Activated naive CD4-positive, alpha-beta T cell treated with anti-CD3 and anti-CD28 coated beads, Interleukin-2, amount 50 U/mL, for 72 hours (primary cell): ENCODE measurements at places on chromosomes 2 and 18. TPM values are rescaled to one million over a fixed set of nuclear protein-coding genes. Genes with fewer than 3 reads are reported as not detected.
A peak's percentile ranks its signal among the peaks of the same experiment; 100 is the strongest.

DNA sequence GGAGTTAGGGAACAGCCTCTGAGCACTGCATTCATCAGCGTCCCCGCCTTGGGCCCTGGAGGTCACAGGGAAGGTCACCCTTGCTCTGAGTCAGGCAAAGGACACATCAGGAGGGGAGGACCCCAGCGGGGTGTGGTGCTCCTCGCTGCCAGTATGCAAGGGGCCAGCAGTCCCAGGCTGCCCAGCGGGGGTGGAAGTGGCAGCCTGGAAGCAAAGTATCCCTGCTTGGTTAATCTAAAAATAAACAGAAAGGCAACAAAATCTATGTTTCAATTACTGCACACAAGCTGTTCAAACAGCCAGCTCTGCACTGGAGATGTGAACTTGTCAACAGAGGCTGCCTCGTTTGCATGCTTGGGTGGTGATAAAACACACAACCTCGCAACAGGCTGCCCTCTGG, 164.1 kb downstream of the KLHL29 start:
- no peak for DNase-seq

GRCh38 chr2:157176602-157177001, 80.9 kb upstream of the GALNT5 start:
- DNase-seq: no peak

- DNase-seq: no peak
Measured at GRCh38 chr18:11040823-11041656, 108.3 kb downstream of the PIEZO2 start.

DNA sequence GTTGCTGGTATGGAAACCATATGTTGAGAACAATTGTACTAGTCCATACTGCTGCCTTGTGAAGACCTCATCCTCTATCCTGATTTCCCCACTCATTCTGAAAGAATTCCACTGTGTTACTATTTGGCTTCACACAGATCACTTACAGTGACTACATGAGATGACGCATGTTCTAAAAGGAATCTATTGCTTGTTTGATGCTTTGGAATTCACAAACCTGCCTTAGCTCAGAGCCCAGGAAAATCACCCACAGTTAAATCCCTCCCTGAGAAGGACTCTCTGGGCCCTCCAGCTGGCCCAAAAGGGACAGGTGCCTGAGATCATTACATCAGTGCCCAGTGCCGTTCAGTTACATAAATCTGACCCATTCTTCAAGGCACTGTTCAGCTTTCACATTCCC, 45.3 kb downstream of the KLHL29 start:
- no peak for DNase-seq

DNA sequence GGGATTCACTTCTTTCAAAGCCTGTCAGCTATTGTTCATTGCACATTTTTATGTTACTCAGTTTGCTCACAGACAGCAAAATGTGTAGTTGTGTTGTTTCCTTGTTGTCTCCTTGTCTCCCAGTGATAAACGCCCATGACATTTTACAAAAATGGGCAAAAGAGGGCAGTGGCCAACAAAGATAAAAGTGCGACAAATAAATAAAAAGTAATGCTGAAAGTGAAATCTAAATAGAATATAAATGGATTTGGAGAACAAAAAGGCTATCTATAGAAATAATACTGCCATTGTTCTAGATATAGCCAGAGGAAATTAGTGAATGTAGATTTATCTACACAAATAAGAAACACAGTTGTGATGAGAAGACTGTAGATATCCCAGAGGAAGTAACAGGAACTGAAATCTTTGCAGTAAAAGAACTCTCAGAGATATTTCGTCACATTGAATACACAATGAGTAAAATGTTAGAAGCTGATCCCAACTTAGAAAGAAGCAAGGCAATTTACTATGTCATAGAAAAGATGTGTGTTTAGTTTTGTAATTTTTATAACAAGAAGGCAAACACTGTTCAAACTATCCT, 1186.2 kb upstream of the FAM98A start:
- DNase-seq: no peak

DNA sequence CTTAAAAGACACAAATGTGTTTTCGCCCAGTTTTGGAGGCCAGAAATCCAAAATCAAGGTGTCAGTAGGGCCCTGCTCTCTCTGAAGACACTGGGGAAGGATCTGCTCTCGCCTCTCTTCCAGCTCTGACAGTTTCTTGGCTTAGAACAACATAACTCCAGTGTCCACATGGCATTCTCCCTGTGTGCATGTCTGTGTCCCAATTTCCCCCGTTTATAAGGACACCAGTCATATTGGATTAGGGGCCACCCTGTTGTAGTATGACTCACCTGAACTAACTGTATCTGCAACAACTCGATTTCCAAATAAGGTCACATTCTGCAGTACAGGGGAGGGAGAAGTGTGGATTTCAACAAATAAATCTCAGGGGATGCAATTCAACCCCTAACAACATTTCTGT, 263.2 kb downstream of the SS18 start:
- DNase-seq: no peak

DNA sequence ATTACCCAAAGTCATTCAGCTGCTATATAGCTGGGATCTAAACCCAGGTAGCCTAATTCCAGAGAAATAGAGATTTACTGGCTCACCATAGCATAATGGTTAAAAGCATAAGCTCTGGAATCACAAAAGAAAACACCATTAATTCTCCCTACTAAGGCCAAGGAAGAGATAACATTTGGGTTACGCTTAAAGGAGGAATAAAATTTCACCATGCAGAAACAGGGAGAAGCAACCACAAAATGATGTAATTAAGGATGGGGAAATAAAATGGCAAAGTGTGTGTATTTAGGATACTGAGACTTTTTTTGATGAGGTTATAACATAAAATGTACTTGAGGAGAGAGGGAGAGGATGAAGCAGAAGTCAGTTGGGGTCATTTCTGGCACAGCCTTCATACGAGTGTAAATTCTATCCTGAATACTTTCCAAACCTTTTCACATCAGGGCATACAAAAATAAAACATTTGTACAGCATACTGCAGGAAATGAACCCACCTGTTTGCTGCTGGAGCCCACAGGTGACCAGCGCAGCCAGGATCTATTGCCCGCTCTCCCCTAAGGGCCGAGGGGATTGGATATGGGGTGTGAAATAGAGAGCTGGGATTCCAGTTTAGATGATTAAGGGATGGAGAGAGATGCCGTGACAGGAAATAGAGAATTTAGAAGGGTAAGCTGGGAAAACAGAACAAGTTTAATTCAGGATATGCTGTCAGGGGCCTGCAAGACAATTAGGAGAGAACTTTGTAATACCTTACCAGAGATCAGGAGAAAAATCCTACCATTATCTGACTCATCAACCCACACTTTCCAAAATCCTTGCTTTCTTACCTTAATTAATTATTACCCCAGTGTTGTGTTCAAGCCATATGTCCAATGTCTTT, 43.8 kb upstream of the SERTAD2 start:
- DNase-seq: no peak

- DNase-seq: no peak
Measured at GRCh38 chr2:26162963-26163362, 9.9 kb upstream of the GAREM2 start.

GRCh38 chr18:77918730-77919129, 669.1 kb downstream of the GALR1 start:
- DNase-seq: no peak

DNA sequence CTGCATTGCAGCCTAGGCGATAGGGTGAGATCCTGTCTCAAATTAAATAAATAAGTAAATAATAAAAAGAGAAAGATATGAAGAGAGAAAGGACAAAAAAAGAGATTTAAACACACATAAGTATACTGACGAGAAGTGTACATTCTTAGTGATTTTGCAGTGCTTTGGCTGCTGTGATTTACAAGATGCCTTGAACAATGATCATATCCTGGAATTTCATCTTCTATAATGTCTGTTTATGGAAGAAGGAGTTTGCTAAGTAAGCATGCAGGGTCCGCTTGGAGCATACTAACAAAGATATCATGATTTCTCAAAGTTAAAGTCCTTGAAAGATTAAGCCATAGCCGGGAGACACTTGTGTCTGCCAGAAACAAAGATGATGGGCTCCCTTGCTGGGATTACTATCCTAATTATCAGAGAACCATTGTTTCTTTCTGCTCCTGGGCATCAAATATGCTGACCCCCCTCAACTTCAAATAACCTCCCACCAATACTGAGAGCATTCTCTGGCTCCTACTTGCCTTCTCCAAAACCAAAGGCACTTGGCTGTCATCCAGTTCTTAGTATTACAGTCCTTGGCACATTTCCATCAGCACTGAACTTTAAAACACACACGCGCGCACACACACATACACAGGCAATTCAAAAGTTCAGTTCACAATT, 47.5 kb upstream of the STAM2 start:
- DNase-seq: no peak

DNA sequence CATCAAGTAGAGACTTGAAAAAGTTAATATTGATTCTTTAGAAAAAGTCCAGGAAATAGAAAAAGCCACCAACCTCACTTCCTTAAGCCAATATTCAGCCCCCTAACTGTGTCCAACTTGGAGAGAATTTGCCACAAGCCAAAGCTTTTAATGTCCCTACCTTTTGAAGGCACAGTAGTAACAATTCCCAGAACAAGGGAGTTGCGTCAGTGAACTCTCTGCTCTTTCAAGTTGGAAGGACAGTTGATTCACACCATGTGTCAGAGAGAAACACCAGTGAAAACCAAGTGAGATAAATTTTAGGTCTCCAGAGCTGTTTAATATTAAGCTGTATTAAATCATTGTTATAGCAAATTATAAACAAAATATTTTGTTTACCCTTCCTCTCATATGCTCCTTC, 66.1 kb downstream of the EXOC6B start:
- DNase-seq: no peak

GRCh38 chr2:174341293-174341994, 6.7 kb downstream of the SP9 start:
- peak; percentile 78 for DNase-seq

DNA sequence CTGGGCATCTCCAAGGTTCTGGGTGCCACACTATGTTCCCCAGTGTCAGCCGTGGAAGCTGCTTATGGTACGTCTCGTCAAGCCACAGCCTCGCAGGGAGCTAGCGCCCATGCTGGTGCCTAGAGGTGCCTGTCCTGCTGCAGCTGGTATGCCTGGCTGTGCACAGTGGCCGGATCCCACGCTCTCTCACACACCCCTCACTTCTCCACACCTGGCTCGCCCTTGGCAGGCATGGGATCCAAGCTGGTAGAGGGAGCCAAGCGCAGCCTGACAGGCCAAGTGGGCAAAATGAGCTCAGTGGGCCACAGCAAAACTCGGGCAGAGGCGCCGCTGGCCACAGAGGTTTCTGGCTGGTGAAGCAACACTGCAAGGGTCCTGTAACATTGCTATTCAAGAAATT, 156.1 kb upstream of the RBMS1 start:
- DNase-seq: no peak

GRCh38 chr2:58428096-58429013, 187.2 kb upstream of the FANCL start:
- no peak for DNase-seq

DNA sequence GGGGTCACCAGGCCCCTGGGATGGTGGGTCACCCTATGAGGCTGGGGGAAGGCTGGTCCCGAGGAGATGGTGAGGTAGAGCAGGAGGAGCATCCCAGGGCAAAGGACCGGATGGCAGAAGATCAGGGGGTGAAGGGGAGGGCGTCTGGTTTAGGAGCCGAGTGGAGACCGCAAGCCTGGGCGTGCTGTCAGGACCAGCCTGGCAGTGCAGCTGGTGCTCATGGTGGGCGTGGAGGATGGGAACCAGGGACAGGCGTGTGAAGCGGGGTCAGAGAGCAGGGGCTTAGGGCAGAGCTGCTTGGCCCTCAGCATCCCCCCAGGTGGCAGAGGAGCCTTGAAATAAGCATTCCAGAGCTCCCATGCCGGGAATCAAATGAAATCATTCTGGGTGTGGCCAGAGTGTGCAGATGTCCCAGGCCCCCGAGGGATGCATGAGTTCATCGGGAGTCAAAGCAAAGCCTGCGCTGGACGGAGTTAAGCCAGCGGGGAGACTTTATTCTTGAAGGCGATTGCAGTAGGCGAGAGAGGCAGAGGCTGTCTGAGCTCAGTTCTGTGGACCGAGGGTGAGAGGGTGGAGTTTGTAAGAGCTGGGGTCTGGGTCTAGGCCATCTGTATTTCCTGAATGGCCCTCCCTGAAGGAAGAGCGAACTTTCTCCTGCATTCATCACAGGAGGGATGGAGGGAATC, 33.1 kb upstream of the MBP start:
- no peak for DNase-seq

- no peak for DNase-seq
Measured at GRCh38 chr18:71986351-71987050, 557.6 kb downstream of the CBLN2 start.

GRCh38 chr2:5937851-5938565, 245.8 kb downstream of the SOX11 start:
- DNase-seq: no peak

DNA sequence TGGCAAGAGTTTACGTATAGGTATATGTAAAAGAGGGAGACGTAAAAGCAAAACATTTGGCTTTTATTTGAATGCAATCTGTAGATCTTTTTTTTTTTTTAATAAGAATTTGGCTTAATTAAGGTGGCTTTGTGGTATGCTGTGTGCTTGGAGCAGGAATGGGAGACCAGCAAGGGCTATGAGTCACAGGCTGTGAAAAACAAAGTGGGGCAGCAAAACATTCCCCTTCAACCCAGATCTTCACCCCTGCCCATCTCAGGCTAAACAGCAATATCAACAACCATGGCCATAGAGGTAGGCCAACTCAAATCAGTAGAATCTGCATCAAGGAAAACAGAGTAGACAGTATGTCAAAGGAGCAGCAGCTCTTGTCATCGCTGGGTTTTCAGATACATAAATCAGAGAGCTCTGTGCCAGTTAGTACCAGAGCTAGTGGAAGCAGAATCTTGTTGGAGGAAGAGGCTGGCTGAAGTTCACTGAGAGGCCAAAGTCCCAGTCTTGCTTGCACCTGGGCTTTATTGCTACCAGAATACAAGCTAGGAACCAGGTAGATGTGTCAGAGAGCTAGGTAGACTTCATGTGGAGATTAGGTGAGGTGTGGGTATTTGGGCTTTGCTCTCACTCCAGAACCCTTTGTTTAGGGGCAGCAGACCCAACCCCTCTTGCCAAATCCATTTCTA, 191.5 kb upstream of the FANCL start:
- no peak for DNase-seq

PROM2 gene
- total RNA-seq: 0.86 TPM

ELOA2 gene
- not detected for total RNA-seq

GPR35 gene
- total RNA-seq: 7.9 TPM

SERPINB5 gene
- not detected for total RNA-seq

RAX gene
- not detected for total RNA-seq

CFAP65 gene
- total RNA-seq: not detected

SGPP2 gene
- total RNA-seq: 10.0 TPM

IL1B gene
- total RNA-seq: not detected

CENPA gene
- total RNA-seq: 38.1 TPM

CDH19 gene
- not detected for total RNA-seq

OTOS gene
- not detected for total RNA-seq

SIX3 gene
- total RNA-seq: not detected

UGT1A3 gene
- total RNA-seq: not detected

SLC40A1 gene
- total RNA-seq: 4.6 TPM

CYS1 gene
- total RNA-seq: not detected

SUPT7L gene
- 30.3 TPM for total RNA-seq

AFG3L2 gene
- 36.8 TPM for total RNA-seq
